Osteoblast (primary cell): ENCODE measurements at places on chromosomes 16 and 17. TPM values are rescaled to one million over a fixed set of nuclear protein-coding genes. Genes with fewer than 3 reads are reported as not detected.

Gene NPEPPS
- 104 and 105 TPM in 2 replicates for total RNA-seq

- DNase-seq = peak; percentile 78
Measured at GRCh38 chr17:44362459-44362948, 1.1 kb downstream of the FAM171A2 start.

- DNase-seq = peak; percentile 26
Measured at GRCh38 chr17:57281887-57282286, 25.6 kb downstream of the MSI2 start.

Gene ACE
- total RNA-seq = 10.1 and 17.7 TPM in 2 replicates

DNA sequence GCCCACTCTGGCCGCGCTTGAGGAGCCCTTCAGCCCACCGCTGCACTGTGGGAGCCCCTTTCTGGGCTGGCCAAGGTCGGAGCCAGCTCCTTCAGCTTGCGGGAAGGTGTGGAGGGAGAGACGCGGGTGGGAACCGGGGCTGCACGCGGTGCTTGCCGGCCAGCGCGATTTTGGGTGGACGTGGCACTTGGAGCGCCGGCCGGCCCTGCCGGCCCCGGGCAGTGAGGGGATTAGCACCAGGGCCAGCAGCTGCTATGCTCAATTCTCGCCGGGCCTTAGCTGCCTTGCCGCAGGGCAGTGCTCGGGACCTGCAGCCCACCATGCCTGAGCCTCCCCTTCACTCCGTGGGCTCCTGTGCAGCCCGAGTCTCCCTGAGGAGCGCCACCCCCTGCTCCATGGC is 9.9 kb upstream of the ATP1B2 start:
- no peak for DNase-seq

DNA sequence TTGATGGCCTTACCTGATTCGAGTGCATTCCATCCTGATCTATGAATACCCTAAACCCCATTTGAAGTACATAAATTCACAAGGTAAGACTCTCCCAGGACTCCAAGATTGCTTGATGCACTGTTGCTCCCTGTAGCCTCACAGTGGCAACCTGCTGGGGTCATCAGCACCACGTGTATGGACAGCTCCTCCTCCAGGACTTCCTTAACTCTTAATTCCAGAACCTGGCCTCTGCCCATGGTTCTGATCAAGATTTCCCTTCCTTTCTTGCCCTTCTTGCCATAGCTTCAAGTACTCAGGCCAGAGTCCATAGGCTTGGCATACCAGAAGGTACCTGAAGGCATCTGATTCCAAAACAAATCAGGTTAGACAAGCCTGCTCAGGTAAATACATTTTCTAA is 34.0 kb upstream of the NLK start:
- peak; percentile 27 for DNase-seq

DNA sequence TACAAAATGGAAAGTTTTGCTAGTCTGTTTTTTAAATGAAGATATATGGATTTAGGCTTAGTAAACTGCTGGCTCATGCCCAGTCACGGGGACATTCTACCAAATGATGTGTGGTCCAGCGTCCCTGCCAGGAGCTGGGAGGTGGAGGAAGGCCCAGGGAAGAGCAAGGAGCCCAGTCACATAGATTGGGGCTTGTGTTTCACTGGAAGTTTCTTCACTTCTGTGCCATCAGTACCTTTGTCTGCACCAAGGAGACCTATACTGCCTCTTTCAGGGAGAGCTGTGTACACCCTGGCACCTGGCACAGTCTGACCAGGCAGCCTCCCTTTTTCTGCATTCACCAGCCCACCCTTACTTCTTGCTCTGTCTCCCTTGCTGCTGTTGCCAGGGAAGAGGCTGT is 32.6 kb upstream of the ERN1 start:
- no peak for DNase-seq

DNA sequence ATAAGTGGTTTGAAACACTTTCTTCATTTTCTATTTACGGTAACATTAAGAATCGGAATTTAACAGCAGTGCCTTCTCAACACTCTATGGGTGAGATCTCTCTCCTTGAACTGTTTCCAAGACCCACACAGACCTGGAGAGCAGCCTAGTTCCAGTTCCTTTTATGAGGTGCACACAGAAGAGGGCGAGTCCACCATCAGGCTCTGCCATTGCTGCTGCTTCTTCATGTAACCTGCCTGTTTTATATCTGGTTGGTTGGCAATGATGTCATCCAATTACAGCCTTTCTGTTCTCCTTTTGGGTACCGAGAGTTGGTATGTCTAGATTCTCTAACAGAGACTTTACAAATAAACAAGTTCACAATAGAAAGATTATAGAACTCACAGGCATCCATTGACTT is 225.7 kb downstream of the UTP18 start:
- no peak for DNase-seq

GRCh38 chr17:43024407-43025289 is at the start of gene RND2:
RND2 (plus strand) TSS chr17:43025231; CDS start chr17:43025348, 117 bp downstream.
- DNase-seq = peak; percentile 100

- DNase-seq = no peak
Measured at GRCh38 chr17:31275116-31275515, 21.9 kb downstream of the OMG start.

- no peak for DNase-seq
Measured at GRCh38 chr17:38943607-38944006, 18.2 kb downstream of the LASP1NB start.

GRCh38 chr16:64700628-64701027 is 421.2 kb downstream of the CDH11 start:
- DNase-seq = no peak

- no peak for DNase-seq
Measured at GRCh38 chr17:42904110-42904469, 3.5 kb downstream of the G6PC1 start.

DNA sequence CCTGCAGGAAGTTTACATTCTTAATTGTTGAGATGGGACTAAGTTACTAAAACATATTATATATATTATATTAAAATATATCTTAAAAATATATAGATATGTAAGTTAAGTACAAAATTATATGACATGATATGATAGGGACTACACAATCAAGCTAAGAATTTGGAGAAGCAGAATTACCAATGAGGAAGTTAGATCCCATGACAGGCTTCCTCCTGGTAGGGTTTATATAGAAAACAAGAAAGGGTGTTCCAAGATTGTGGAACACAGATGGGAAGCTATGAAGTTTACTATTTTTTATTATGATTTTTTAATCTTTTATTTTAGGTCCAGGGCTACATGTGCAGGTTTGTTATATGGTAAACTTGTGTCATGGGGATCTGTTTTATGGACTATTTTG is 260.8 kb upstream of the ZFHX3 start:
- DNase-seq = no peak

- no peak for DNase-seq
Measured at GRCh38 chr17:43338886-43339516, 59.8 kb upstream of the ARL4D start.

Gene VPS35
- 154 and 159 TPM in 2 replicates for total RNA-seq

DNA sequence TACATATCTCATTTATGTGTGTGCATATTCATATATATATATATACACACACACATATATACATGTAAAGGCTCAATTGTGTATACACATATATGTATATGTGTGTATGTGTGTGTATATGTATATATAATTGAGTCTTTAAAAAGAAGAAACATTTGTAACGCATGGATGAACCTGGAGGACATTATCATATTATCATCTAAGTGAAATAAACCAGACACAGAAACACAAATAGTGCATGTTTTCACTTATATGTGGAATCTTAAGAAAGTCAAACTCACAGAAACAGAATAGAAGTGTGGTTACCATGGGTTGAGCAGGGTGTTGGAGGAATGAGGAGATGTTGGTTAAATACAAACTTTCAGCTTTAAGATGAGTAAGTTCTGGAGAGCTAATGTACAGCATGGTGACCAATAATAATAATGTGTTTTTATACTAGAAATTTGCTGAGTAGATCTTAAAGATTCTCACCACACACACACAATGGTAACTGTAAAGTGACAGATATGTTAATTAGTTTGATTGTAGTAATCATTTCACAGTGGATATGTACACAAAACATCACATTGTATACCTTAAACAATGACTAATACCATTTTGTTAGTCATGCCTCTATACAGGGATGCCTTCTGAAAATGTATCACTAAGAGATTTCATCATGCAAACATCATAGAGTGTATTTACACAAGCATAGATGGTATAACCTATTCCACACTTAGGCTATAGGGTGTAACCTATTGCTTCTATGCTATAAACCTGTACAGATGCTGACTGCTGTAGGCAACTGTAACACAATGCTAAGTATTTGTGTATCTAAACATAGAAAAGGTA is 132.6 kb upstream of the CACNG5 start:
- no peak for DNase-seq

Gene WNK4
- under 0.01 TPM in 1 of 2 replicates, not detected in the other for total RNA-seq

DNA sequence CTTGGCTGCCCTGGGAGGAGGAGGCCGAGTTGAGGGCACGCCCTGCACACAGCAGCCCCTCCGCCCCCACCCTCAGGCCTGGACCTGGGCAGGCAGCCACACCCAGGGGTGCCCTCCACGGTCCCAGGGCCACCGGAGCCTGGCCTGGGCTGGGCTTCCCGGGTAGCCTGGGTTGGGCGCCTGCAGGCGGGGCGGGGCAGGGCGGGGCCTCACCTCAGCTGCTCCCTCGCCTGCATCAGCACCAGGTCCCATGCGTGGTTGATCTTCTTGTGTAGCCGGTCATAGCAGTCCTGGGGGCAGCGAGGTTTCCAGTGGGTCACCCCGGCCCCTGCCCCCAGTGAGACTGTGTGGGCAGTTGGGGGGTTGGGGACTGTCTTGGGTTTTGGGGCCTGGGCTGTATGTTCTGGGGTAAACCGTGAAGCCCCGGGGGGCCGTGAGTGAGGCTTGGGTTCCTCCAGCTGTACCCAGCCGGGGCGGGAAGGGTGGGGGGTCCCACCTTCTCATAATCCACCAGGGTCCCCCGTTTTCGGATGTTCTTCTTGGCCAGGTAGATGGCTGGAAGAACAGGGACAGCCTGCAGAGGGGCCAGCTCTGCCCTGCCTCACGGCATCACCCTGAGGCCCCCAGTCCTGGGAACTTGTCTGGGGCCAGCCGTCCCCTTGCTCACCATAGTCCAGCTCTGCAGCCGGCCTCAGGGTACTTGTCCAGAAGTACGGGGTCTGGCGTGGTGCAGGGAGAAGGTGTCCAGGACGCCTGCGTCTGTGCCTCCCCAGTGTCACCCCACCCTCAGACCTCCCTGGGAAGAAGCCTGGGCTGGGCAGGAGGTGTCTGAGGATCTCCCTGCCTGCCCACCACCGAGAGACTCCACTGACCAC is 2.0 kb downstream of the RGS11 start:
- peak; percentile 82 for DNase-seq

DNA sequence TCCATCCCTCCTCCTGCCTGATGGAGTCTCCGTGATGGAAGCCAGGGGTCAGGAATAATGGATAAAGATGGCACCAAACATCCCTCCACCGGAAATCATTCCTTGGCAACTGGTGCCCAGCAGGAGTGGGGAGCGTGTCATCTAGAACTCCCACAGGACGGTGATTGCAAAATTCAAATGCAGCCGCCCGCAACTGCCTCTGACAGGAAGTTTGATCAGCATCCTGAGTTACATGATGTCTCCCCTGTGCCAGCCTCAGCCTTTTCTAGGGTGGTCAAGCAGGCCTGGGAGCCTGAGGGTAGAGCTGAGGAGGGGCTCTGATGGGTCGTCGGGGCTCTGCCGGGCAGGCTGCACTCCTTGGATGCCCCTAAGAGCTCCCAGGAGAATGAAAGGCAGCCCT is 52.8 kb downstream of the GSG1L start:
- peak; percentile 93 for DNase-seq

- DNase-seq = no peak
Measured at GRCh38 chr16:24850289-24850938, 4.7 kb downstream of the SLC5A11 start.

Gene HLF
- total RNA-seq = under 0.01 TPM in 2 replicates

Gene GAST
- total RNA-seq = not detected in 2 replicates
